ENCODE measurements at places on chromosomes 4 and X. TPM values are rescaled to one million over a fixed set of nuclear protein-coding genes. Genes with fewer than 3 reads are reported as not detected.

DNA sequence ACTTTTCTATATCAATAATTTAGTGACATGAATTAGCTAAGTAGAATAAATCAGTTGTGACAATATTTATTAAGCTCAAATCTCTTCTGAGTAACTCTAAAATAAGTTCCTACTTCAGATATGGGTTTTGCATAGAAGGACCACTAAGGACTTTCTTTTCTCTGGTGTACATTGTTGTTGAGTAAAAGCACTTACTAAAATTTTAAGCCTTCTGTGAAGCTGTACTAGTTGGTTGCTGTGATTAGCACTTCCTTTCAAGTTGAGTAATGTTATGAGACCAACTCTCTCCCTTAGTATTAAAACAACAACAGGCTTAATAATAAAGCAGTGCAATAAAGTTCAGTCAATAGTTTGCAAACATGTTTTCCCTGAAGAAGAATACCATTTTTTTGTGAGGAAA lies 667.4 kb upstream of the NDST4 start:
- no peak overlapping the region for H3K27ac ChIP-seq
- H3K27me3 ChIP-seq: no peaks in the 10 kb centered on the region
- no peak overlapping the region for H3K4me3 ChIP-seq
- no peak for DNase-seq
- H3K4me1 ChIP-seq: no peaks in the 10 kb centered on the region

DNA sequence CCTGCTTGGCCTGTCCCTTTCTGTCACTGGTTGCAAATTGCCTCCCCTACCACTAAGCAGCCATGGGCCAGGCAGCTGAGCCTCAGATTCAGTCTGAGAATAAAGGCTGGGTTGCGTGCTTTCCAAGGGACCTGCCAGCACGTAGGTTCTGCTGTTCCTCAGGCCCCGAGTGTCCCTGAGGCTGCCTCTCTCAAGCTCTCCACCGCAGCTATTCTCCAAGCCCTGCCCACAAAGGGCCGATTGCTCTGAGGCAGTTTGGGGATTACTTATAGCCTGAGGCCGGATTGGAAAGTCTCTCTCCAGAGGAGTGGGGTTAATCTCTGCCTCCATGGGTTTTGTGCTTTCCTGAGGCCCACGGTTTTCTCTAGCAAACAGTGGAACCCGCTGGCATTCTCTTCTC lies 590.7 kb downstream of the BCOR start:
- no peak overlapping the region for H3K4me3 ChIP-seq
- H3K27me3 ChIP-seq: no peaks in the 10 kb centered on the region
- H3K27ac ChIP-seq: no peak overlapping the region
- H3K4me1 ChIP-seq: peaks cover 32% of the 10 kb centered on the region

DNA sequence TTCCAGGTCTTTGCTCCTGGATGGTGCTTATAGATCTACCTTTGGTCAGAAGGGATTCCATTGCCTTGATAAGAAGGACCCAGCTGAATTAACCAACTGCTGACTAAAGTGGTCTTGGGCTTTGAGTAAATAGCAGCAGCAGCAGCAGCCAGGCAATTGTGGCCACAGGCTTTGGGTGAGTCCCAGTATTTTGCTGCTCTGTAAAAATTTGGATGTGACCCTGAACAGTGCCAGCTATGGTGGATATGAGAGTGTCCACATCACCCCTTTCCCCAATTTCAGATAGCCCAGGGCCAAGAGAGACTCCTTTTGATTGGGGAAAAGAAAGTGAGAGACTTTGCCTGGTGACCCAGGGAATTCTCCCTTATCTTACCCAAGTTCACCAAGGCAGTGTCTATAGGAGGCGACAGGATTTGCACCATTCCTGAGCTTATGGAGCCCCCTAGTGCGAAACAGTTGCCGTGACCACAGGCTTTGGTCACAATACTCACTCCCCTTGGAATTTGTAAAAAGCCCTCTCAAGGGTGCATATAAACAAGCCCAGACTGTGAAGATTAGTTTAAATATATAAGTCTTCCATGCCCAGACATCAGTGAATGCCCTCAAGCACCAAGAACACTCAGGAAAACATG lies 518.0 kb downstream of the TMA16 start:
- H3K36me3 ChIP-seq: no peaks in the 10 kb centered on the region
- no peaks in the 10 kb centered on the region for H3K4me1 ChIP-seq
- no peak overlapping the region for H3K4me3 ChIP-seq
- no peak overlapping the region for H3K27ac ChIP-seq

DNA sequence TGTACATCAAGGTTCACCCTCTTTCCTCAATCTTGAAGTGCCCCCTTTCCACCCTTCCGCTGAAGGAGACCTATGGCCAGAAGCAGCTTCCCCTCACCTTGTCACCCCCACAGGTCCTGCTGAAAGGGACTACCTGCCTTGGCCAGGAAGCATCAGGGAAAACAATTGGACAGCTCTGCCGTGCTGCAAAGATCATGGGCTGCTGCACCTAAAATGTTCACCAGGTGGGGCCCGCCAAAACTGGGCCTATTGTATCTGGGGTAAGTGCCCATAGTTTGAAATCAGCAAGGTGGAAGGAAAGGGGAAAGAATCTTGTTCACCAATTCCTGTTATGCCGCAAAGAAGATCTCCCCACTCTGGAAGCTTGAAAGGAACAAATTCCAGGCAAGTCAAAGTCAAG lies 18.4 kb downstream of the GRIA3 start:
- no peak overlapping the region for H3K4me3 ChIP-seq
- no peak overlapping the region for H3K27ac ChIP-seq
- no peaks in the 10 kb centered on the region for H3K36me3 ChIP-seq
- H3K4me1 ChIP-seq: no peaks in the 10 kb centered on the region

- H3K4me1 ChIP-seq: no peaks in the 10 kb centered on the region
- no peak overlapping the region for H3K4me3 ChIP-seq
- DNase-seq: no peak
- no peaks in the 10 kb centered on the region for H3K36me3 ChIP-seq
- H3K27ac ChIP-seq: no peak overlapping the region
These were observed 64.5 kb downstream of the ARL9 start for GRCh38 chr4:56570041-56570440.

GRCh38 chr4:147108409-147108808 lies 162.7 kb upstream of the TTC29 start:
- DNase-seq: no peak
- H3K27ac ChIP-seq: no peak overlapping the region
- H3K27me3 ChIP-seq: peaks cover 30% of the 10 kb centered on the region
- no peaks in the 10 kb centered on the region for H3K36me3 ChIP-seq

DNA sequence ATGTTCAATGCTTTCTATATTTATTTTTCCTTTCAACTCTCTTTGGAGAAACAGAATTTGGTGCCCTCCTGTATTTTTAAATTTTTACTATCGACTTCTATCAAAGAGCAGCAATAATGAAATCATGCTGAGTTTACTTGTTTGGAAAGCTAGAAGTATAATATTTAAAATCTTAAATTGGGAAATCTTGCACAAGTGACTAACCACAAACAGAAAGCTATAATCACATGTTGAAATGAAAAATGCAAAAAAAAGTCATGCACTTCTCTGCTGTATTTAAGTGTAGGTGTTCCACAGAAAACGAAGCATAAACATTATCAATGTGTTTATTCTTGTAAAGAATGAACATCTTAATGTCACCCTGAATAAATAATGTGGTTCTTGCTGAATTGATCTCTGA lies 306.1 kb downstream of the PCDH18 start:
- no peaks in the 10 kb centered on the region for H3K27me3 ChIP-seq
- H3K27ac ChIP-seq: no peak overlapping the region
- H3K4me3 ChIP-seq: no peak overlapping the region
- no peak for DNase-seq
- H3K4me1 ChIP-seq: no peaks in the 10 kb centered on the region
- no peaks in the 10 kb centered on the region for H3K36me3 ChIP-seq

GRCh38 chr4:87309625-87310024 lies 13.1 kb downstream of the HSD17B13 start:
- no peak for DNase-seq
- H3K27ac ChIP-seq: no peak overlapping the region
- H3K4me1 ChIP-seq: peaks cover 12% of the 10 kb centered on the region
- H3K27me3 ChIP-seq: no peaks in the 10 kb centered on the region
- H3K36me3 ChIP-seq: no peaks in the 10 kb centered on the region

GRCh38 chr4:170623899-170624298 lies 534.1 kb upstream of the AADAT start:
- H3K4me1 ChIP-seq: no peaks in the 10 kb centered on the region
- no peak for DNase-seq
- no peak overlapping the region for H3K27ac ChIP-seq
- no peak overlapping the region for H3K4me3 ChIP-seq
- no peaks in the 10 kb centered on the region for H3K27me3 ChIP-seq

DNA sequence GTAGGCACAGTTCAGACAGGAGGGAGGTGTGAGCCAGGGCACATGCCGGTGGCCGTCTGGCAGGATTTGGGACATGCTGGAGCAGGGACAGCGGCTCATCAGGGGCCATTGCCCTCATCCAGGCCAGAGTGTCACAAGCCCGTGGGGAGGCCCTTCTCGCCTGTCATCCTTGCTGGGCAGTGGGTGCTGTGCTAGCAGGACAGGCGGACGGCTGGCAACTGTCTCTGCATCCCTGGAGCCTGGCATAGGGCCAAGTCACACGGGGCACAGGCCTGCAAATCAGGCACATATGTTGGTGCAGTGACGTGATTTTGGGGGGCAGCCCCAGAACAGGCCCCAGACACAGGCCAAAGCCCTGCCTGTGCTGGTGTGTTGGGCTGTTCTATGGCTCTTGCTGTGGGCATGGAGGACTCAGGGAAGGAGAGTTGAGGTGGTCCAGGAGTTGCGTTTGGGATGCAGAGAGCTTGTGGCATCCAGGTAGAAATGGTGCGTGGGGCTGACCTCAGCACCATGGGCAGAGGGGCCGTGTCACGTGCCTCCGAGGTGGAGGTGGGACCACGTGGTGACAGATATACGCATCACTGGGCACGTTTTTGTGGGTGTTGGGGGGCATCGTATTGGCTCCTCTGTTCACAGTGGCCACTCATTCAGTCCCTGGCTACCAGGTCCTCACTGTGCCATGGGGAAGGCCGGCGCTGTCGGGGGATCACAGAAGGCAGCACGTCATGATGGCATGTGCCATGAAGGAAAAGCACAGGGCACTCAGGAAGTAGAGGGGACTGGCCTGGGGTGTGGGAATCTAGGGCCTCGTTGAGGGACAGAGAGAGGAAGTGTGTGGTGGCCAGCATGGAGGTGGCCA lies 14.6 kb upstream of the MSANTD1 start:
- H3K4me3 ChIP-seq: no peak overlapping the region
- H3K36me3 ChIP-seq: peaks cover 14% of the 10 kb centered on the region
- H3K27ac ChIP-seq: no peak overlapping the region
- no peak for DNase-seq
- H3K27me3 ChIP-seq: no peaks in the 10 kb centered on the region

DNA sequence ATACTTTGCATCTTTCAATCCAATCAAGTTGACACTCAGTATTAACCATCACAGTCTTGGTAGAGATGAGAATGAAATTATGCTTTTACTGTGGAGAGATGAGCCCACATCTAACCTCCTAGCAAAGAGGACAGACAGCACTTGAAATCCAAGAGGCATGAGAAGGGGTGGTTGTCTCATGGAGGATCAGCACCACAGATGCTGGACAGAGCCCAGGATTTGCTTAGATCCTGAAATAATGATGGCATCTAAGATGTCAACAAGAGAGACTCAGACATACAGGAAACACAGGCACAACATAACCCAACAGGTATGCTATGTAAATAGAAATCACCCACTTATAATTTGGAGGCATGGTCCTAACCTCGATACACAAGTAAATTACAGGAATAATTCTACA lies 74.3 kb upstream of the VCX2 start:
- no peaks in the 10 kb centered on the region for H3K4me1 ChIP-seq
- no peak for DNase-seq
- H3K4me3 ChIP-seq: no peak overlapping the region

DNA sequence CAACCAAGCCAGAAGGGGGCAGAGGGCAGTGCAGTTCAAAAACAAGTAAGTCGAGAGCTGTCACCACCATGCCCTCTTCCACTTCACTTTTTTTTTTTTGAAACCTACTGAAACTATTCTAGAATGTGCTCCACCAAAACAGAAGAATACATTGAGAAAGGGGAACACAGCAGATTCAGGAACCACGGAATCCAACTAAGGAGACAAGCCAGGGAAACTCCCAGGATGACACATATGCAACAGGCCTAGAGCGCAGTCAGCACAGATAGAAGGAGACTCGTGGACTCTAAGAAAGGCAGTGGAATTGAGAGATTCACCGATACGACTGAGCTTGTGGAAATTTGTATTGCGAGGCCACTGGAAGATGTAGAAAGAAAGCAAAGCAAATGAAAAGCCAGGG lies 66.1 kb downstream of the PHKA2 start:
- no peaks in the 10 kb centered on the region for H3K4me1 ChIP-seq
- no peak overlapping the region for H3K4me3 ChIP-seq
- H3K36me3 ChIP-seq: peaks cover 10% of the 10 kb centered on the region
- no peak for DNase-seq
- no peak overlapping the region for H3K27ac ChIP-seq

- no peaks in the 10 kb centered on the region for H3K27me3 ChIP-seq
- H3K4me3 ChIP-seq: no peak overlapping the region
- DNase-seq: no peak
- H3K27ac ChIP-seq: no peak overlapping the region
- H3K4me1 ChIP-seq: no peaks in the 10 kb centered on the region
- no peaks in the 10 kb centered on the region for H3K36me3 ChIP-seq
These were observed 256.5 kb downstream of the LDB2 start for GRCh38 chr4:16641971-16642370.

DNA sequence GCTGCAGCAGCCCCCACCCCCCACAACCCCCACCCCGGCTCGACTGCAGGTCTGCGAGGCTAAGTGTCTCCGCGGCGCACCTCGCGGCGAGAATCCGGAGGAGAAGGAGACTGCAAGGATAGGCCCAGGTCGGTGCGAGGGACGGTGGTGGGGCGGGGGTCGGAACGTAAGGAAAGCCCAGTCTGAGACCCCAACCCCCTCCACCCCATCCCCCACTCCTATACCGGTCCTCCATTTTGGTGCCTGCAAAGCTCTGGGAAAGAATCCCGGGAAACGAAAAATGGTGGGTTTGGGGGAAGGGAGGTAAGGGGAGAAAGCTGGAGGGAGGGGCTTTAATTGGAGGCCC lies 614 bp downstream of the BEX3 start:
- H3K4me1 ChIP-seq: peaks cover 5% of the 10 kb centered on the region
- no peaks in the 10 kb centered on the region for H3K36me3 ChIP-seq
- peak overlapping the region; percentile 75 for H3K27ac ChIP-seq
- DNase-seq: peak; percentile 7
- H3K4me3 ChIP-seq: peak overlapping the region; percentile 80

- H3K4me3 ChIP-seq: peak overlapping the region; percentile 12
- no peak overlapping the region for H3K27ac ChIP-seq
- peaks cover 42% of the 10 kb centered on the region for H3K4me1 ChIP-seq
These were observed 24.4 kb upstream of the PDE6B start for GRCh38 chr4:600850-601515.

- H3K27ac ChIP-seq: no peak overlapping the region
- H3K36me3 ChIP-seq: no peaks in the 10 kb centered on the region
- no peaks in the 10 kb centered on the region for H3K27me3 ChIP-seq
- H3K4me1 ChIP-seq: no peaks in the 10 kb centered on the region
- no peak overlapping the region for H3K4me3 ChIP-seq
These were observed 118.3 kb upstream of the PUDP start for GRCh38 chrX:7266288-7266687.

Gene EPGN
- total RNA-seq: 0.43 TPM

Gene MTMR8
- 4.1 TPM for total RNA-seq

Gene ZFP42
- not detected for total RNA-seq

Gene ELF4
- 37.9 TPM for total RNA-seq

Gene ZFP92
- total RNA-seq: 2.2 TPM

Gene MAGEB10
- total RNA-seq: not detected

Gene HS3ST1
- total RNA-seq: not detected
